Large intestine (tissue), 12 donors: ENCODE measurements at places on chromosomes 3 and 15.
A peak's percentile ranks its signal among the peaks of the same experiment; 100 is the strongest.

GRCh38 chr15:49918121-49918520 is 200.9 kb downstream of the ATP8B4 start:
- DNase-seq = no peak

- DNase-seq = no peak
Observed at GRCh38 chr15:40037721-40038120, 1.3 kb downstream of the SRP14 start.

DNA sequence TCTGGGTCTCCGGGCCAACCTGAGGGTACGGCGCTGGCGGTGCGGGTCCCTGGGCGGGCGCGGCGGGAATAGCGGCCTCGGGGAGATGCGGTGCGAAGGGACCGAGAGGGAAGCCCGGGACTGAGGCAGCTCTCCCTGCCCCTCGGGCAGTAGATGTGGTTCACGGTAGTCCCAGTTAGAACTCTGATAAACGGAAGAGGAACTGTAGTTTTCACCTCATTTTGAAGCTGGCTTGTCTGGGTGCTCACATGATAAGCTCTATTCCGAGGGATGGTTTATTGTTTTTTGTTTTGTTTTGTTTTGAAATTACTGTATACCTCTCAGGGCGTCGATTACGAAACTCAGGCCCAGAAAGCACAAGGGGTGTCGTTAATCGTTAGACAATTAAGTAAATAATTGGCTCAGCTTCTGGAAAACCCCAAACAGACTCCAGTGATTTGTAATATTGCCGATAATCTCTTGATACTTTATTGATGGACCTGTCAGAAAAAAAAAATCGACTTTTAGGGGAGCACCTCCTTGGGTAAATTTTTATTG is 413 bp downstream of the NUSAP1 start:
- DNase-seq = no peak

- peak; percentile 63 for DNase-seq
Observed at GRCh38 chr3:16177962-16178627, 3.6 kb downstream of the GALNT15 start.
